NCI-H1105 (cell line): ENCODE measurements at places on chromosomes 7 and 10.

- DNase-seq = no peak
Measured at GRCh38 chr10:131016556-131016955, 295.0 kb downstream of the TCERG1L start.

DNA sequence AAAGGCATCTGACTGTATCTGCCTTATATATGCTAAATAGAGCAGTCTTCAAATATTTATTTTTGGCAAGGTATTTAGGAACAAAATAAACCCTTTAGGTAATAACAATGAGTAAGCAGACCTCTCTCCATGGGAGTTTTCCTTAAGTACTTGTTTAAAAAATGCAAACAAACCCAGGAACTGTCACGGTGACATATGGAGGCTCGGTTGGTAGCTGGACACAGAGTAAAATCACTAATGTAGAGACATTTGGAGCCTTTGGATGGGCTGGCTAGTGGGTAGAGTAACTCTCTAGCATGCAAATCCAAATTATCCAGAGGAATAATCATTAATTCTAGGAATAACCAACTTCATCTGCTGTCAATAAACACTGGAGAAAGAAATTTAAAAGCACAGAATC is 71.6 kb upstream of the LAMB4 start:
- no peak for DNase-seq

GRCh38 chr10:73779018-73779417 is 2.8 kb upstream of the CHCHD1 start:
- no peak for DNase-seq

GRCh38 chr7:83836028-83836427 is 187.1 kb upstream of the SEMA3E start:
- DNase-seq = peak; percentile 39

GRCh38 chr10:26368463-26368862 is 69.7 kb upstream of the APBB1IP start:
- no peak for DNase-seq

GRCh38 chr10:3495281-3495680 is 289.7 kb downstream of the KLF6 start:
- no peak for DNase-seq

- no peak for DNase-seq
Measured at GRCh38 chr7:112298543-112299100, 92.1 kb downstream of the ZNF277 start.

- no peak for DNase-seq
Measured at GRCh38 chr7:15921576-15921975, 235.1 kb upstream of the MEOX2 start.

DNA sequence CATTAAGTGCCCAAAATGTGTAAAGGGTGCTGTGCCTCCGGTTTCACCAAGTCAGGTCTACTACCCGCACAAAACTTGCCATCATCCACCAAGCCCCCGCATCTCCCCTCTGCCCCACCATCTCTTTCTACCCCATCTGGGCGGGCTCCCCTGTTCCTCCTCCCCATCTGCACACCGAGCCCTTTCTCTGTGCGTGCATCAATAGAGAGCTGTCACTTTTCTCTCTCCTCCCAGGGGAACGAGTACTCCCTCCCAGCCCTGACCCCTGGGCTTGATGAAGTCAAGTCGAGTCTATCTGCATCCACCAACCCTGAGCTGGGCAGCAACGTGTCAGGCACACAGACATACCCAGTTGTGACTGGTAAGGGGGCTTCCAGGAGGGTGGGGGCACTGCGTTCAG is 63.5 kb downstream of the PAX2 start:
- no peak for DNase-seq

DNA sequence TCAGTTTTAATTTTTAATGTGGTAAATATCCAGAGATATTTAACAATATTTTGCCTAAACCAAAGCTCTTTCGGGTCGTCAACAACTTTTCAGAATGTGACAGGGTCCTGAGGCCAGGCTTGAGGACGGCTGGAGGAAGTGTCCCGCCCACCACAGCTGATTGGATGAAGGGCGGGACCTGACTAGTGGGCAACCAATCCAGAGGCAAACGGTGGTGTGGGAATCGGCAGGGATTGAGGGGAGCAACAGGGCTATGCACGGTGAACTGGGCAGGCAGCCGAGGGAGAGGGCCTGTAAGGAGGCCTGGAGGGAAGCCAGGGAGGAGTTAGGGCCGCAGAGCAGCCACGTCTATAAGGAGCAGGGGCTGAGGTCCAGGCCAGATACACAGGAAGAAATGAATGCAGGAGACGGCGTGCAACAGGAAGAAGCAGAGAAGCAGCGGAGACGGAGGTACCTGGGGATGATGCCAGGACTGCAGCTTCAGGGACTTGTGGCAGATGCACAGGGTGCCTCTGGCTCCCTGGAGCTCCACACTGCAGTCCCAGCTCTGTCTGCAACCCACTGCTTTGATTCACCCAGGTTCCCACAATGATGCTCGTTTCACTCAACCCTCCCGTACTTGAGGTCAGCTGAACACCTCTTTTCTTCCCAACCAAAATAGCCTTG is 46.1 kb upstream of the ZMIZ1 start:
- DNase-seq = no peak

DNA sequence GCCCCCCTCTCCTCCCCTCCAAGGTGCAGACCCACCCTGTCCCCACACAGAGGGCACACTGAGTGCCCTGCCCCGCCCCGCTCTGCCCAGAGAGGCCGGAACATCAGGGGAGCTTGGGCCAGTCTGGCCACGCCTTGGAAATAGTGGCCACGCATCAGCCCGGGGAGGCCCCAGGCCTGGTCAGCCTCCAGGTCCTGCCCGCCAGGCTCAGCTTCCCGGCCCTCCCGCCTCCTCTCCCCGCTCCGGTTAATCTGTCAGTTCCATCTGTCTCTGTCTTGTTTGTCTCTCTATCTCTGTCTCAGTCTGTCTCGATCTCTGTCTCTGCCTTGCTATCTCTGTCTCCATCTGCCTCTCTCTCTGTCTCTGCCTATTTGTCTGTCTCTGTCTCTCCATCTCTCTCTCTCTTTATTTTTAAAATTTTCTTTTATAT is 28.9 kb upstream of the TNRC18 start:
- DNase-seq = no peak
